ENCODE measurements at places on chromosomes 16 and 17.
A peak's percentile ranks its signal among the peaks of the same experiment; 100 is the strongest.

DNA sequence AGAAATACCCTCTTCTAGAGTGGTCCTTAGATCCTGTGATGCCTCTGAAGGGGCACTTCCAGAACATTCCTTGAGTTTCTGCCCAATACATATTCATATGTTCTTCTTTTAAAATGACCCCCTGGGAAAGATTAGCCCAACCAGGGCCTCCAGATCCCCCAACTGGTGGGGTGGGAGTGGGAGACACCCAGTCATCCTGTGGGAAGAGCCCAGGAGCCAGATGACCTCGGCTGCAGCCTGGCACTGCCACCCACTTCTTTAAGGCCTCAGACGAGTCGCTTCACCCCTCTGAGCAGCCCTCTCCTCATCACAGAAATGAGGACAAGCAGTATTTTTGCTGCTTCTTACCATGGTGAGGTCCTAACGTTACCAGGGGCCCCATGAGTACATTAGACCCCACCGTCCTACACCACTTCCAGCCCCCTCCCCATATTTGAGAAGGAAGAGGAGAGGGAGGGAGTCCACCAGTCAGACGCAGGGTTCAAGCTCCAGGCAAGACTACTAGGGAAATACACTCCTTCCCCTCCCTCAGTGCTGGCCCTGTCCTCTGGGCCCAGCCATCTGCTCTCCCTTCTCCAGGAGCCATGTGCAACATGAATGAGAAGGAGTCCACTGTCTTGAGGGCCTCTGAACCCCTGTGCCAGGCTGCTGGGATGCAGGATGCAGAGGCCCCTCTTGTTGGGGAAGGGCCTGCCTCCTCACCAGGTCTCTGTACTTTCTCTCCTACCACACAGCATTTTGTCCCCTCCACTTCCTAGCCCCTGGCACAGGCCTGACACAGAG is 11.8 kb downstream of the MPO start:
- DNase-seq: no peak
- no peaks in the 10 kb centered on the region for H3K36me3 ChIP-seq
- H3K27ac ChIP-seq: no peak overlapping the region

GRCh38 chr17:57551321-57552079 is 193.6 kb downstream of the CCDC182 start:
- peaks cover 27% of the 10 kb centered on the region for H3K4me1 ChIP-seq
- peaks cover 9% of the 10 kb centered on the region for H3K36me3 ChIP-seq
- no peaks in the 10 kb centered on the region for H3K27me3 ChIP-seq
- no peak overlapping the region for H3K4me3 ChIP-seq
- no peak for DNase-seq

DNA sequence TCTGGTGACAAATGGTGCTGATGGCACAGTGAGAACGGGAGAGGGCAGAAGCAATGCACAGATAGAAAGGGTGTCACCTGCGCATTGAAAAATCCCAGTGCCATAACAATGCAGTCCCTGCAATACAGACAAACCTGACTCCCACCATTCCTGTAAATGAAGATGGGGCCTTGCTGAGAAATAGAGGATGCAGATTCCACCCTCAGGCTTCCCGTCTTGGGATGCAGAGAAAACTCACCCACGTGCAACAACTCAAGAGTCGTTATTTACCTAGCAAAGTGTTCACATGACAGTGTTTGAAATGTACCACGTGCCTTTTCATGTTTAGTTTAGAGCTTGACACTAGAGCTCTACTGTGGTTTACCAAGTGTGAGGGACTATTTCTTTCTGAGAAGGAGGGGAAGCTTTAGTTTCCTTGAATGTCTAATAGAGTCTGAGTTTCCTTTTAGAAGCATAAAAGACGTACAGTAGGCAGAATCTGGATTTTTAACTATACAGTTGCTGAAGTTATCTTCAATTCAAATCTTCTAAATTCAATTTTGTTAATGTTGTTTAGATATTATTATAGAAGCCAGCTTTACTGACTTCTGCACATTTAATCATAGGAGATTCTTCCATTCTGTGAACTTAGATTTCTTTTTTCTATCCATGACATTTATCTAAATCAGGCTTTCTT is 35.6 kb downstream of the WWOX start:
- peaks cover 11% of the 10 kb centered on the region for H3K4me1 ChIP-seq
- no peaks in the 10 kb centered on the region for H3K27me3 ChIP-seq
- H3K27ac ChIP-seq: no peak overlapping the region
- peaks cover 4% of the 10 kb centered on the region for H3K36me3 ChIP-seq
- H3K4me3 ChIP-seq: no peak overlapping the region

DNA sequence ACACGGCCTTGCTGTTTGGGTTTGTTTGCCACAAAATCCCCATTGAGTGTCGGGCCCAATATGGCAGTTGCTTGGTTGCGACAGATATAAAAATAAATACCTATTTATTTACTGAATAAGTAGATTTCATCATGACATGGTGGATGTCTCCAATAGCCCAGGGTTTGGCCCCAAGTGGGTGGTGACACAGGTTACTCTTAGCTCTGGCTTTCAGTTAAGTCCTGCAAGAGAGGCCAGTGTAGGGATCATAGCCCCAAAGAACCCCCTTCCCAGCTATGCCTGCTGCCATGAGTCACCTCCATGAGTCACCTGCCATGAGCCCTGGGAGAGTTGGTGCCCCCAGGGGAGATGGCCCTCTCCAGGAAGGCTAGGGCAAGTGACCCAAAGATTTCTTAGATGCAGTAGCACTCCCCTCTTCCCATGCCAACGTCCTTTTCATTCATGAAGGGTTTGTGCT is 78.7 kb upstream of the LGALS9 start:
- H3K36me3 ChIP-seq: peaks cover 4% of the 10 kb centered on the region
- DNase-seq: no peak
- no peaks in the 10 kb centered on the region for H3K27me3 ChIP-seq
- H3K4me1 ChIP-seq: peaks cover 9% of the 10 kb centered on the region
- no peak overlapping the region for H3K27ac ChIP-seq
- no peak overlapping the region for H3K4me3 ChIP-seq

DNA sequence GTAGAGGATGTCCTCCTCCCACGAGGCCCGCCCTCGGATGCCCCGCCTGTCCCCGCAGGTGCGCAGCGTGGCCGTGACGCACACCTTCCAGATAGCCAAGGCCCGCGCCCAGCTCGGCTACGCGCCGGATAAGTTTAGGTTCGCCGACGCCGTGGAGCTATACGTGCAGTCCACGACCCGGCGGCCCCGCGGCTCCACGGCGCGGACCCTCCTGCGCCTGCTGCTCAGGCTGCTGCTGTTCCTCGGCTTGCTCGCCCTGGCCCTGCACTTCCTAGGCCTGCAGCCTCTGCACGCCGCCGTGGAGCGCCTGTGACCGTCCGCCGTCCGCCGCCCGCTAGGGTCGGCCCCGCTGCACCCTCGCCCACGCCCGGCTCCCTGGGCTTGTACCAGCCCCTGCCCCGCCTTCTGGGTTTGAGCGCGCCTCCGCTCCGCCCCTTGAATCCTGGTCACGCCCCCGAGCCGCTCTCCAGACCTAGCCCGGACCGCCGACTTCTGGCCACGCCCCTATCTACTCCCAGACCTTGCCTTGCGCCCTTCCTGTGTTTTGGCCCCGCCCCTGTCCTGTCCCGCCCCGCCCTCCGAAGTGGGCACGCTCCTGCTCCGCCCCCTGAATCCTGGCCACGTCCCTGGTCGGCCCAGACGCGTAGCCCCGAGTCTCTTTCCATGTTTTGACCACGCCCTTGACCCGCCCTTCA is 15.8 kb upstream of the EEF2K start:
- peak overlapping the region; percentile 98 for H3K27ac ChIP-seq
- peak overlapping the region; percentile 84 for H3K4me3 ChIP-seq
- H3K36me3 ChIP-seq: peaks cover 55% of the 10 kb centered on the region

DNA sequence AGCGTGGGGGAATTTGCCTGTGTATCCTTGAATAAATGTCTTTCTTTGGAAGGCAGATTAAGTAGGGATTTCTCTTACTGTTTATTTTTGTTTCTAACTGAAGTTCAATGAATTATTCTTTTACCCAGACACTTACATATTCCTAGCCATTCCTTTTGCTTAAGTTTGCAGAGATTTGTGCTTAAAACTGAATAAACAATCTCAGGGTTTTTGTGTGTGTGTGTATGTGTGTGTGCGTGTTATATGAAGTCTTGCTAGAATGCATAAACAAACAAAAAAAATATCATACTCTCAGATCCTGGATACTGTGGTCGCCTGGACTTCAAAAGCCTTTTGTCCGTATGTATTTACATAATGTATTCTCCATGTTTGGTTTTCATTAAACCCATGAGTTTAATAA is 672.8 kb downstream of the MAF start:
- peaks cover 6% of the 10 kb centered on the region for H3K4me1 ChIP-seq
- no peaks in the 10 kb centered on the region for H3K27me3 ChIP-seq
- no peak for DNase-seq

GRCh38 chr17:2421315-2422147 is 20.7 kb upstream of the MNT start:
- H3K27ac ChIP-seq: no peak overlapping the region
- no peak overlapping the region for H3K4me3 ChIP-seq
- no peaks in the 10 kb centered on the region for H3K27me3 ChIP-seq
- H3K36me3 ChIP-seq: peaks cover 50% of the 10 kb centered on the region
- DNase-seq: no peak

DNA sequence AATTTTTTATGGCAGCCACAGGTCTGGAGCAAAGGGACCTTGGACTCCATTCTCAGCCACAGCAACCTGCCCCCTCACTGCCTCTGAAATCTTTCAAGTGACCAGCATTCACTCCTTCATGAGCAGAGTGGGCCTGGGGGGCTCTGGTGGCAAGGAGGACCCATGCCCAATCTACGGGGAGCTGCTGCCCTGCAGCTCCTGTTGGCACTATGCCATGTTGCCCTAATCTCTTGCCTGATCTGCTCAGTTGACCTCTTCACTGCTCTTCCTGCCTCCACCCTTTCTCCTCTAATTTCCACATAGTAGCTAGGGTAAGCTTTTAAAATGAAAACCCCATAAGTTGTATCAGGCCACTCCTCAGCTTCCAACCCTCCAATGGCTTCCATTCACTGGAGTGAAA is 2.9 kb upstream of the PRKCB start:
- no peak for DNase-seq
- H3K4me3 ChIP-seq: no peak overlapping the region
- peaks cover 2% of the 10 kb centered on the region for H3K36me3 ChIP-seq
- peaks cover 17% of the 10 kb centered on the region for H3K4me1 ChIP-seq
- H3K27me3 ChIP-seq: no peaks in the 10 kb centered on the region

DNA sequence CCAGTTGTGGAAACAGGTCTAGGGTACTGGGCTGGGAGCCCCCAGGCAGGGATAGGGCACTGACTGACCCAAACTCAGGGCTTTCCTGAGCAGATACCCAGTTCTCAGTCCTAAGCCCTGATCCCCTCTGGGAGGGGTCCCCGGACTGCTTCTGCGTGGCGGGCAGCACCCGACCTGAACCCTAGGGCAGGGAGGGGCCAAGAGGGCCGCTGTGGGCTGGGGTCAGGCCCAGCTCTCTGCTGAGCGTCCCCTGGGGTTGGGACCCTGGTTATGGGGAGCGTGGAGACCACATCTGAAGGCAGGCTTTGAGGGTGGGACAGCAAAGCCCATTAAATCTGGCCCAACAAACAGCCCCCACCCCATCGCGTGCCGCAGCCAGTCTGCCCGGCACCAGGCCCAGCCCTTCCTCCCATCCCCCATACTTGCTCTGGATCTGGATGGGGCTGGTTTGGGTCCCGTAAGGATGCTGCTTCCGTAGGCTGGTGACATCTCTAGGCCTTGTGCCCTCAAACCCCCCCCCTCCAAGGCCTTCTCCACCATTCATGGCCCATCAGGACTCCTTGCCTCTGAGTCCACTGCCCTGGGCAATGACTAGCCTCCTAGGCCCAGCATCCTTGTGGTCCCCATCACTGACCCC is 691 bp upstream of the FAM83G start:
- H3K36me3 ChIP-seq: peaks cover 10% of the 10 kb centered on the region
- DNase-seq: no peak
- peak overlapping the region; percentile 92 for H3K27ac ChIP-seq
- no peaks in the 10 kb centered on the region for H3K27me3 ChIP-seq
- peak overlapping the region; percentile 88 for H3K4me3 ChIP-seq
- H3K4me1 ChIP-seq: peaks cover 27% of the 10 kb centered on the region

DNA sequence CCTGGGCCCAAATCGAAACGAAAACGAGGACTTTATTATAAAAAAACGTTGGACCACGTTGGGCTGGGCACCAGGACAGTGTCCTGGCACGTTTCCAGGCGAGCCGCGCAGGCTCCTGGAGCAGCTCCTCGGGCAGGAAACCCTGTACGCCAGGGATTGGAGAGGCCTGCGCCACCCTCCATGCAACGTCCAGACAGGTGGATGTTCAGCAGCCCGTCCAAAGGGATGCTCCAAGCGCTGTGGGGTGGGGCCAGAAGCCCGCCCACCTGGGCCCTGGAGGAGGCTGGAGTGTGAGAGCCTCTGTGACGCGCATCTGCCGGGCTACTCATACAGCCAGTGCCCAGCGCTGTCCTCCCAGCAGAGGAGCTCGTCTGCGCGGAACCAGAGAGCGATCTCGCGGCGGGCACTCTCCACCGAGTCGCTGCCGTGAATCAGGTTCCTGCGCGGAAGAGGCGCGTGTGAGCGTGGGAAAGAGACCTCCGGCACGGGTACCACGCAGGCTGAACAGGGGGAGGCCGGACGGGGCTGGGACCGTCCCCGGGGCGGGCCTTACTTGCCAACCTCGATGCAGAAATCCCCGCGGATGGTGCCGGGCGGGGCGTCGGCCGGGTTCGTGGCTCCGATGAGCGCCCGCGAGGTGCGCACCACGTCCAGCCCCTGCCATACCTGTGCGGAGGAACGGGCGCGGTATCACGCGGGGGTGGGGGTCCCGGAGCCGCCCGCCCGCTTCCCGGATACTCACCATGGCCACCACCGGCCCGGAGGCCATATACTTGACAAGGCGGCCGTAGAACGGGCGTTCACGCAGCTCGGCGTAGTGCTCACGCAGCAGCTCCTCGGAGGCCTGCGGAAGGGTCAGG is 785 bp downstream of the NME3 start:
- peaks cover 16% of the 10 kb centered on the region for H3K4me1 ChIP-seq
- H3K27ac ChIP-seq: peak overlapping the region; percentile 67
- DNase-seq: peak; percentile 37
- H3K36me3 ChIP-seq: peaks cover 55% of the 10 kb centered on the region
- H3K4me3 ChIP-seq: peak overlapping the region; percentile 95

DNA sequence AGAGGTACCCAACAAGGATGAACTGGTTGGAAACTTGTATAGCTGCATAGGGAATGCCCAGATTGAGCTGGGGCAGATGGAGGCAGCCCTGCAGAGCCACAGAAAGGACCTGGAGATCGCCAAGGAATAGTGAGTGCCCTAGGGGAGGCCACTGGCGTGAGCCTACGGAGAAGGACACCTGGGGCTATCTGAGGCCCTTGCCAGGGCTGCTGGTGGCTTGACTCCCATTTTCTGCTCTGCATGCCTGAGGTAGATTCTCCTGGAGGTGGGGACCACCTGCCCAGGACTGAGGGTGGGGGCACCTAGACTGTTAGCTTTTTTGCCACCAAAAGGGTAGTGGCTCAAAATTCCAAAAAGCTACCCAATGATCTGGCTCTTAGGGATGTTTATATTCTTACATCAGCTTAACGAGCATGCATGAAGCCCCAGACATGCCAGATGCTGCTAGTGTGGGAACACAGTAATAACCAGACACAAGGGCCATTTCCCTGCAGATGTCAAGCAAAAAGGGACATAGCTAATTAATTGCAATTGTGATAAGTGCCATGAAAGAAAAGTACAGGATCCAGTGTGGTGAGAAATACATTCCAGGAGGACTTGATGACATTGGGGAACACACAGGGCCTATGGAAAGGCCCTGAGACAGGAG is 8.8 kb downstream of the ODAD4 start:
- H3K27ac ChIP-seq: peak overlapping the region; percentile 38
- H3K4me1 ChIP-seq: no peaks in the 10 kb centered on the region
- H3K27me3 ChIP-seq: peaks cover 4% of the 10 kb centered on the region
- no peak for DNase-seq

All from effector memory CD8-positive, alpha-beta T cell (primary cell).